Kidney (tissue), 22 donors: ENCODE measurements at places on chromosomes 1 and 21. TPM values are rescaled to one million over a fixed set of nuclear protein-coding genes. Genes with fewer than 3 reads are reported as not detected.

- no peak overlapping the region for H3K27ac ChIP-seq
- H3K4me1 ChIP-seq, result no peaks in the 10 kb centered on the region
- no peak overlapping the region for H3K4me3 ChIP-seq
- no peaks in the 10 kb centered on the region for H3K36me3 ChIP-seq
- DNase-seq, result no peak
Observed at GRCh38 chr1:115462566-115463076, 124.6 kb upstream of the NGF start.

GRCh38 chr1:109111386-109112055 is 2.4 kb upstream of the ELAPOR1 start:
- H3K27ac ChIP-seq, result no peak overlapping the region
- DNase-seq, result no peak
- peaks cover 16% of the 10 kb centered on the region for H3K27me3 ChIP-seq
- H3K36me3 ChIP-seq, result no peaks in the 10 kb centered on the region

LRRC71 gene
- 0.50 TPM for total RNA-seq

RGL1 gene
- 30.7 TPM for total RNA-seq

CHRNB2 gene
- 0.60 TPM for total RNA-seq

NTMT2 gene
- total RNA-seq, result not detected

DNA sequence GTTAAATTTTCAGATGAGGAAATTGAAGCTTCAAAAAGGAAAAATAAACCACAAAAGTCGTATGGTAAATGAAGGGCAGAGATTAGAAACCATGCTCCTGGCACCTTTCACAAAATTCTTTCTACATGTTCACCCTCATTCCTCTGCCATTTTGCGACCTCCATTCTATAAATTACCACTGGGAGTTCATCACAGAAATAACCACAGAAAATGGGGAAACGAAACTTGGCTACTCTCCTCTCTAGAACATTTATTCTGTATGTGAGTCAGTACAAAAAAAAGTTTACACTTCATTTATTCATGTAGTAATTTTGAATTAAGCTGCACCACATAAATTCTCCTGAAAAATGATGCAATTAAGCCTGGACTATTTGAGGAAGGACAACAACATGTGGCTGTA is 320.9 kb upstream of the C1orf87 start:
- H3K36me3 ChIP-seq, result no peaks in the 10 kb centered on the region
- H3K4me1 ChIP-seq, result no peaks in the 10 kb centered on the region
- H3K4me3 ChIP-seq, result no peak overlapping the region
- DNase-seq, result no peak
- no peak overlapping the region for H3K27ac ChIP-seq

DNA sequence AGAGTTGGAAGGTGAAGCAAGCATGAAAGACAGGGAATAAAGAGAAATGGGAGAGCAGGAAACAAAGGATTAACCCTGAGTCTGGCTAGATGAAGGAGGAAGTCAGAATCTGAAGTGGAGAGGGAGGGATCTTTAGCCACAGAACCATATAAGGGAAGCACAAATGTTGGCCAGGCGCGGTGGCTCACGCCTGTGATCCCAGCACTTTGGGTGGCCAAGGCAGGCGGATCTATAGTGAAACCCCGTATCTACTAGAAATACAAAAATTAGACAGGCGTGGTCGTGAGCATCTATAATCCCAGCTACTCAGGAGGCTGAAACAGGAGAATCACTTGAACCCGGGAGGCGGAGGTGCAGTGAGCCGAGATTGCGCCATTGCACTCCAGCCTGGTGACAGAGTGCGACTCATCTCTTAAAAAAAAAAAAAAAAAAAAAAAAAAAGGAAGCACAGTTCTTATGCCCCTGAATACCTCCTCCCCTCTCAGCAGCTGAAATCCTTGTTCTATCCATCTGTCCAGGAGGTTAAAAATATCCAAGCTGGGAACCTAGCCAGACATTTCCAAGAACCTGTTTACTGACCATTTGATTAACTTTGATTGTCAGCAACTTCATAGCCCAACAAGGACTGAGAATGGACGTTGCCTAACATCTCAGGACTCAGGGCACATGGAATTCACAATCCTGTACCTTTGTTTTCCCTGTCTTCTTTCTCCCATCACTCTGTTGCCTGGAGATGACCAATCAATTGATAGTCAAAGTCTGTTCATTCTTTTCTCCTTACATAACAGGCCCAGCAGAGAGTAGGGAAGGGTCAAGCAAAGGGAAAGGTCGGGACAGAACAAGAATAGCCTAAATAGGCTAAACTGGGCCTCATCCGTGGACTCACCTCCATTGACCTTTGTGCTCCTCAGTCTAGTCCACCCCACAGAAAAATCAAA is 10.6 kb downstream of the TXNIP start:
- no peaks in the 10 kb centered on the region for H3K4me1 ChIP-seq
- H3K4me3 ChIP-seq, result peak overlapping the region; percentile 3
- no peaks in the 10 kb centered on the region for H3K27me3 ChIP-seq
- DNase-seq, result no peak
- peak overlapping the region; percentile 84 for H3K27ac ChIP-seq
